CD4-positive, alpha-beta T cell treated with Interleukin-15 for 1 hour (primary cell): ENCODE measurements at places on chromosomes 3 and 15.
A peak's percentile ranks its signal among the peaks of the same experiment; 100 is the strongest.

- no peak for DNase-seq
Measured at GRCh38 chr15:69591905-69592508, 139.4 kb downstream of the RPLP1 start.

GRCh38 chr3:70856414-70857162 is 544.1 kb upstream of the MDFIC2 start:
- DNase-seq: no peak

DNA sequence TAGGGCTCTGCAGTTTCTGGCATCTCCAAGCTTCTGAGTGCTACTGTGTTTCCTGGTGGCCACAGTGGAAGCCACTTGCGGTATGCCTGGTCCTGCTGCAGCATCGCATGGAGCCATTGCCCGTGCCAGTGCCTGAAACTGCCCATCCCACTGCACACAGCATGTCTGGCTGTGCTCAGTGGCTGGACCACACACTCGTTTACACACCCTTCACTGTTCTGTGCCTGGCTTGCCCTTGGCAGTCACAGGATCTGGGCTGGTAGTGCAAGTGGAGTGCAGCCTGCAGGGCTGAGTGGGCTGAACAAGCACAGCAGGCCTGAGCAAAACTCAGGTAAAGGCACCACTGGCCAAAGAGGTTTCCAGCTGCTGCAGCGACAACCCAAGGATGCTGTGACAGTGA is 600.0 kb downstream of the SI start:
- DNase-seq: no peak

DNA sequence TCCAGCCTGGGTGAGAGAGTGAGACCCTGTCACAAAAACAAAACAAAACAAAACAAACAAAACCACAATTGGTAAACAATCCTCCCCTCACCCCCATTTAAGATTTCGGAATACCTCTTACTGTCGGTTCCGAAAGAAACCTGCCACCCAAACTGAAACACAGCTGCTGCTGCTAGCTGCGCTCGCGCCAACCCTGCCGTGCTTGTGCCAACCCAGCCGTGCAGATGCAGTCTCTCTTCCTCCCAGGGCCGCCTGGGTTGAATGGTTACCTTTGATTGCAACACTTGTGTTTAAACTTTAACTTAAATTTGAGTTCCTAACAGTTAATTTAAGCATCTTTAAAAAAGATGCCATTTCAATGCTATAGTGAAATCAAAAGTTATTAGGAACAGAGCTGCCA is 28.5 kb upstream of the SPTBN5 start:
- no peak for DNase-seq

- no peak for DNase-seq
Measured at GRCh38 chr15:45690581-45691260, 55.9 kb downstream of the SQOR start.

GRCh38 chr3:58013973-58014649 is 5.9 kb downstream of the FLNB start:
- DNase-seq: no peak

- DNase-seq: peak; percentile 41
Measured at GRCh38 chr3:72255791-72256559, 471.0 kb upstream of the PROK2 start.

- no peak for DNase-seq
Measured at GRCh38 chr3:87082796-87083440, 92.0 kb upstream of the VGLL3 start.

DNA sequence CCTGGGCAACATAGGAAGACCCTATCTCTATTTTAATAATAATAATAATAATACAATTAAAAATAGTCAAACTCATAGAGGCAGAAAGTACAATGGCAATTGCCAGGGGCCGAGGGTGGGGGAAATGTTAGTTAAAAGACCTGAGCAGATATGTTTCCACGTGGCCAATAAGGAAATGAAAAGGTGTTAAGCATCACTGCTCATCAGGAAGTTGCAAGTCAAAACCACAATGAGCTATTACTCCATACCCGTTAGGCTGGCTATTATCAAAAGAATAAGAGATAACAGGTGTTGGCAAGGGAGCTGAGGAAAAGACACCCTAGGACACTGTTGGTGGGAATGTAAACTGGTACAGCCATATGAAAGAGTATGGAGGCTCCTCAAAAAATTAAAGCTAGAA is 60.4 kb upstream of the PRSS50 start:
- no peak for DNase-seq

DNA sequence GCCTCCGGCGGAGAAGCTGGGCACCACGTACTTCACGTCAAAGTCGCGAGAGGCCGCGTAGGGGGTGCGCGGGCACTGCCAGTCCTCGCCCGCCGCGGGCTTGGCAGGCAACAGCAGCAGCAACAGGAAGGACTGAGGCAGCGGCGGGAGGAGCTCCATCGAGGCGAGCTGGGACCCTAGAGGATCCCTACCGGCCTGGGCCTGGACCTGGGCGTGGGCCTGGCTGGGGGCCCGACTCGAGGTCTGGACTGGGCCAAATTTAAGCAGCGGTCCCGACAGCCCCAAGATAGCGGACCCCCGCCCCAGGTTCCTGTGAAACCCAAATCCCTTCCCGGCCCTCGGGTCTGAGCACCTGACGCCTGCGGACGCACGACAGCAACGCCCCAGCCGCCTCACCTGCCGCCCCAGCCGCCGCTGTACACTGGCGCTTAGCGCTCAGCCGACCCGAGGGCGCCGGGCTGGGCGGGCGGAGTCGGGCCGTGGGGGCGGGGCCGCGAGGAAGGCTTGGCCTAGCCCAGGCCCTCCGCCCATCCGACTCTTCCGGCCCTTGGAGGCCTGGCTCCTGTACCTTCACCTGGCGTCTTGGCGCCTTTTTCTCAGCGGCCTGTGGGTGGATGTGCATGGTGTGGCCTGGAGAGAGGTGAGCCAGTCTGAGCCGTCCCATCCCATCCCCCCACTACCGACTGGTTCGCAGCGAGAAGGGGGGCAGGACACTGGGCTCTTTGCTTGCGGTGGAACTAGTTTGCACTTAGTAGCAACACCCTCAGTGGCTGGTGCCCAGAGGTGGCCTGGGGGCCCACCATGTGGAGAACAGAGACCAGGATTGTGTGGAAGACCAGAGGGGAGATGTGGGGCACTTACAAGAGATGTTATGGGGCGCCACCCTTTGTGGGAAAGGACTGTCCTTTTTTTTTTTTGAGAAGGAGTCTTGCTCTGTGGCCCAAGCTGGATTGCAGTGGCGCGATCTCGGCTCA is at the start of gene MST1R:
Gene MST1R, minus strand, starts transcription at position 423 of the 974 bp plus-strand sequence. Its CDS starts 264 bp downstream, at position 159.
- peak; percentile 82 for DNase-seq

DNA sequence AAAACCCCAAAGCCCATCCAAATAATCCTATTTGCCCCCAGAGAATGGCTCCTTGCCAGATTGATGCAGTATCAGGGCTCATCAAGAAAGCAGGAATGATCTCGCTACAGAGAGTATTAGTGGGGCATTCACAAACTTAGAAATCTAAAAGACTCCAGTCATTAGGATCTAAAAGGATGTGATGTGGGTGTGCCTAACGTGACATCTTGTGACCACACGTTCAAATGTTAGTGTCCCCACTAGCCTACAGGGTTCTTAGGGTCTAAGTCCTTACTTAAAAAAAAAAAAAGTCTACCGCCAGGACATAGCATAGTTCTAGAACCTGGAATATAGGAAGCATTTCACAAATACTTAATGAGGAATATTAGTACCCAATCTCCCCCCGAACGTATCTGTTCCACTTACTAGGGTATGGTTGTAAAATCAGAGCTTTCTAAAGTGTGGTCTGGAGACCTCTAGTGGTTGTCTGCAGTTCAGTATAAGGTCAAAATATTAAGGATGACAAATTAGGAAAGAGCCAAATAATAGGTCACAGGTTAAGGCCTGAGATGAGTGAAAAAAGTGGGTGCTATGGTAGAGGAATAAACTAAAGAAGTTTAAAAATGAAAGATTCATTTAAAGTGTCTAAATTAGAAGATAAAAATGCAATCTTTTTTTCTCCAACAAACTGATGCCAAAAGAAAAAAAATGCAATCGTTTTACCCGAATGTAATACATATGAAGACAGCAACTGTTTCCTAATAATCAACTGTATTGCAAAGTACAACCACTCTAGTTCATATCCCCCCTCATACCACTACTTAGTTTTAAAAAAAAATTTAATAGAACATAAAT is 4.2 kb upstream of the CHRM5 start:
- DNase-seq: no peak

DNA sequence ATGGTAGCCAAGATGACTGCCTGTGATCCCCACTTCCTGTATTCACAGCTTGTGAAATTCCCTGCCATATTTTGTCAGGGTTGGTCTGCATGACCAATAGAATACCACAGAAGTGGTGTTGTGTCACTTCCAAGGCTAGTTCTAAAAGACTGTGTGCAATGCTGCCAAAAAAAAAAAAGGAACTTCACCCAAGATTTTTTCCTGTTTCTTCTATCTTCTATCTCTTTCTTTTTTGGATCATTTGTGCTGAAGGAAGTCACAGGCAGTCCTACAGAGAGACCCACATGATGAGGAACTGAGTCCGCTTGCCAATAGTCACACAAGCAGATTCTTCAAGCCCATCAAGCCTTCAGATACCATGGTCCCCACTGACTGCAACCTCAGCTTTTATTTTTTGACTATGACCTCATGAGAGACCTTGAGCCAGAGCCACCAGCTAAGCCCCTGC is 18.1 kb upstream of the RAF1 start:
- peak; percentile 52 for DNase-seq

DNA sequence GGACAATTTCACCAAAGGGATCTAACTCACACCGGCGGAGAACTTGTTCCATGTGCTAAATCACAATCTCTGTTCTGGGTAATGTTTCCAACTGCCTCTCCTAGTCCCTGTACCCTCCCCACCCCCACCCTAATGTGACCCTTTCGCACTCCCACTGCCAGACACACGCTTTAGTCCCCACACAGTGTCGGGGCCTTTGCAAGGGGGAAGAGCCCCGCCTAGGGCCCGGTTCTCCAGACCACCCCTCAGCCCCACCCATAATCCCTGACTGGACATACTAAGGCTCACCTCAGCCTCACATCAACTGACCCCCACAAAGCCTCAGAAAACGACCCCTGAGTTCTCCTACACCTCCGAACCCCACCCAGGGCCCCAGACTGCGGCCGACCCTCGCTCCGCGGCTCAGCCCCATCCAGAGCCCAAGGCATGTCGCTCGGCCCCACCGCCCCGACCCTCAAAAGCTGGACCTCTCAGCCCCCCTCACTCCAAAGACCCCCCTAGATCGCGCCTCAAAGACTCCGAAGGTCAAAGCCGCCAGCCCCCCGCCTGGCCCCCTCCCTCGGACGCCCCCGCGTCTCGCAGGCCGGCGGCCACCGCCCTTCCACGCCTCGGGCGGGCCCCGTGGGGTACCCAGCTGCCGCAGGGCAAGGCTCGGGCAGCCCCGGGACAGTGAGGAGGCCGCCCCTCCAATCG is 72.0 kb upstream of the MAP4 start:
- no peak for DNase-seq

DNA sequence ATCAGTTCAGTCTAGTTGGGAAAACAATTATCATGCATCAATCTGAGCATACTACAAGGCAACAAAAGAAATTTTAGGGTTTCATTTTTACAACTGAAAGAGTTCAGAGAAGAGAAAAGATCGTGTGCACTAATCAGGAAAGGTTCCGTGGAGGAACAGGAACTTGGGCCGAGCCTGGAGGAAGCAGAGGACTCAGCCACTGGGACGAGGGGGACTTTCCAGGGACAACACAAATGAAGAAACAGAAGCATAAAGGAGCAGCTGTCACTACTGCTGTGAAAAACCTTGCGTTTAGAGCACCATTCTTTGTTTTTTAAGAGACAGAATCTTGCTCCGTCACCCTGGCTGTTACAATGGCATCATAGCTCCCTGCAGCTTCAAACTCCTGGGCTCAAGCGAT is 60.5 kb downstream of the MYO1E start:
- DNase-seq: no peak

DNA sequence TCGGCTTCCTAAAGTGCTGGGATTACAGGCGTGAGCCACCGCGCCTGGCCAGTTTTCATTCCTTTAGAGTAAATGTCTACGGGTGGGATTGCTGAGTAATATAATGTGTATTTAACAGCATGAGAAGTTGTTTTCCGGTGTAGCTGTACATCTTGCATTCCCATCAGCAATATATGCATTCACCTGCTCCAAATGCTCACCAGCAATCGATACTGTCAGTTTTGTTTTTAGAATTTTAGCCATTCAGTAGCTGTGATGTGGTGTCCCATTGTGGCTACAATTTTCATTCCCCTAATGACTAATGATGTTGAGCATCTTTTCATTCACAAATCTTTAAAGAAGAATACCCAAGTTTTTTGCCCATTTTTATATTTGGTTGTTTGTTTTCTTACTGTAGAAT is 134.8 kb upstream of the RGMA start:
- DNase-seq: no peak

GRCh38 chr15:80161468-80162016 is 8.7 kb downstream of the FAH start:
- DNase-seq: no peak

DNA sequence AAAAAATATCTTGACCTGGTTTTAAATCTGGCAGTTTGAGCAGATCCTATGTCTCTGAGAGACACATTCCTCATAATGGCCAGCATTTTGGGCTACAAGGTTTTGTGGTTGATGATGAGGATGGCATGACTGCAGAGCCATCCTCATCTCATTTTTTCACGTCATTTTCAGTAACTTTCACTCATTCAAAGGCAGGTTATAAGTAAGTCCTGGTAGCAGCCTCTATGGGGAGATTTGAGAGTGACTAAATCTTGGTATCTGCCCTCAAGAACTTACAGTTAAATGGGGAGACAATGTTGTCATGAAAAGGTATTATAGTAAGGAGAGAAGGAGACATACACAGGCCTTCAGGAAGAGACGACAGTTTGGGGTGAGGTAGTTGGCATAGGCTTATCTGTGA is 14.5 kb downstream of the TIGIT start:
- no peak for DNase-seq

- DNase-seq: peak; percentile 79
Measured at GRCh38 chr3:157130467-157131251, 29.3 kb downstream of the CCNL1 start.

DNA sequence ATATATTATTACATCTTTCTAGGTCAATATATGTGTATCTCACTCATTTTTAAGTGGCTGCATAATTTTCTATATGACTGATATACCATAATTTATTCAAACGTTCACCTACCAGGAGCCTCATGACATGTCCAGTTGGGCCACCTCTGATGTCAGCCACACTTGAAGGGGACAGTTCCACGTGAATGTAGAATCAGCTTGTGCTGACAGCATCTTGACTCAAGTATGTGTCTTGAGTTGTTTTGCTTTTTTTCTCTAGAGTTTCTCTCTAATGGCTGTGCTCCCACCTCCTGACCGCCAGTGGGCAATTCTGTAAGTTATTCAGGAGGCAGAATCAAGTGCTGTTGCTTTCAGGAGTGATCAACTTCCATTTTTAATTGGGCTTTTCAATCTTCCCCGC is 237.9 kb downstream of the NFKBIZ start:
- no peak for DNase-seq
